ENCODE measurements at places on chromosomes 11 and 22. TPM values are rescaled to one million over a fixed set of nuclear protein-coding genes. Genes with fewer than 3 reads are reported as not detected.
A peak's percentile ranks its signal among the peaks of the same experiment; 100 is the strongest.

DNA sequence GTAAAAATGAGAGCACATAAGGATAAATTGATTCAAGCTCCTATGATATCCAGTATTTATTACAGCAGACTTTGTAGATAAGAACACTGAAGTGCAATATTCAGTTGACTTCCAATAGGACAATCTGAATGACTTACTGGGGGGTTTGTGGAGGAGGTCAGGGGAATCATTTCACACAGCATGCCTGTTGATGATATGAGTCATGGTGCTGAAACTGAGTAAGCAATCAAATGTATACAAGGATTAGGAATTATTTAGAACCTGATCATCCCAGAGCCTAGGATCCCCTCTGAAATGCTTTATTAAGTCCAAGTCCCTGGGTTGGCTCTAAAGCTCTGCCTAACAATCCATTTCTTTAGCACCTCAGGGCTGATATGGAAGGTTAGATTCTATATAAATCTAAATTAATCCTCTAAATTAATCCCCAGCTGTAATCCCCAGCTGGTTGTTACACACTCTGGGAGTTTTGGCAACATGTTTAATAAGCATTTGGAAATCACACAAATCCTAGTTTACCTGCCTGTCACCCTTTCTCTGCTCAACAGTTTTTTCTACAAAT is 326.4 kb downstream of the GUCY1A2 start:
- no peak for DNase-seq

The FREY1 gene
- 4.6 TPM for total RNA-seq

The PTS gene
- 15.1 TPM for total RNA-seq

The OR9G4 gene
- total RNA-seq: not detected

The OR51S1 gene
- not detected for total RNA-seq

- no peak for DNase-seq
These were observed 1.8 kb downstream of the BCL9L start for GRCh38 chr11:118923721-118924587.

The C11orf58 gene
- 133 TPM for total RNA-seq

- DNase-seq: peak; percentile 36
These were observed 35.1 kb downstream of the FLI1 start for GRCh38 chr11:128728767-128729587.

DNA sequence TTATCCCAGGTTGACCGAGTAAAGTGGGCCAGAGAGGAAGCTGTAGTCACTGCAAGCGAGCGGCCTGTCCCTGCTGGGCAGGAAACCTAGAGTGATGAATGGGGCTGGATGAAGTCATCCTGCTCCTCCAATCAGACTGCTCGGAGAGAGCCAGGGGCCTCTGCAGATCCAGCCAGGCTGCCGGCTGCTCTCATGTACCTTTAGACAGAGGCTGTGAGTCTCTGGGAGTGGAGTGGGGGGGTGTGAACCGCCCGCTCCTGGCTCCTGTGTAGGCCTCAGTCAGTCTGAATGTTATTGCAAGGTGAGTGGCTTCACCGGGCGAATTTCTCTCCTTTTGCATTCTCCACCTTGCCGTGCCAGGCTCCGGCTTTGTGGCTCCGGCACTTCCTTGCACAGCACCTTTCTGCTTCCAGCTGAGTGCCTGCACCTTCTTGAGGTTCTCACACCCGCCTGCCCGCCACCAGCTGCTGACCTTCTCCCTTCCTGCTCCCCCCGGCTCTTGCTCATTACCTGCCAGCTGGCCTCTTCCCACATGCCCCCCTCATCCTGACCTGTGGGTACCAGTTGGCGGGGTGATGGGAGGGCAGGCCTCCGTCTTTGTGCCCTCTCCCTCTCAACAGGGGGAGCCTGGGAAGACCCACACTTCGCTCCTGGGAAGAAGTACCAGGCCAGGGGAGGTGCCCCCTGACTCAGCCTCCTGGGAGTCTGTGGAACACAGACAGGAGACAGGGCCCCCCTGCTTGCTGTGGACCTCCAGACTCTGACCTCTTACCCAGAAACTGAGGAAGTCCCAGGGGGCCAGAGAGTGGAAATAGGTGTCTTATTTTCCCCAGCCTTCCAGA is 79.9 kb downstream of the GRAMD1B start:
- no peak for DNase-seq

The CD3D gene
- 290 TPM for total RNA-seq

The CD6 gene
- total RNA-seq: 510 TPM

The POU2AF3 gene
- total RNA-seq: not detected

GRCh38 chr22:42022162-42022847 is 23.7 kb downstream of the WBP2NL start:
- no peak for DNase-seq

GRCh38 chr22:38291201-38291777 is 18.5 kb upstream of the TMEM184B start:
- no peak for DNase-seq

DNA sequence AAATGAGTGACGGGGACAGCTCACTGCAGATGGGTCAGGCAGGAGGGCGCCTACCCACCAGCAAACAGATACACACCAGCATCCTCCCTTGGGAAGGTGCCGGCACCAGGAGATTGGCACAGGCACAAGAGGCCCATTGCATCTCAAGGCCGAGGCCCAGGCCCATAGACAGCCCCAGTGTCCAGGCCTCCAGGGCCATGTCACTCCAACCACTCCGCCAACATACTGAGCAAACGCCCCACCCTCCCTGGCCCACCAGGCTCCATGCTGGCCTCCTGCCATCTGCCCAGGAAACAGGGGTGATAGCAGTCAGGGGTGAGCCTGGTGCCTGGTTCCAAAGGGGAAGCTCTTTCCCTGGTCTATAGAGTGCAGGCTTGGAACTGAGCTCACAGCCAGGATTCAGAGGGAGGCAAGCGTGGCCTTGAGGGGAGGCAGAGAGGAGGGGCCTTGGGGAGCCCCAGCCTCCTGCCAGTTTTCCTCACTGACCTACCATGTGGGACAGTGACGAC is 34.7 kb downstream of the PISD start:
- no peak for DNase-seq

The LRRC4C gene
- total RNA-seq: not detected

DNA sequence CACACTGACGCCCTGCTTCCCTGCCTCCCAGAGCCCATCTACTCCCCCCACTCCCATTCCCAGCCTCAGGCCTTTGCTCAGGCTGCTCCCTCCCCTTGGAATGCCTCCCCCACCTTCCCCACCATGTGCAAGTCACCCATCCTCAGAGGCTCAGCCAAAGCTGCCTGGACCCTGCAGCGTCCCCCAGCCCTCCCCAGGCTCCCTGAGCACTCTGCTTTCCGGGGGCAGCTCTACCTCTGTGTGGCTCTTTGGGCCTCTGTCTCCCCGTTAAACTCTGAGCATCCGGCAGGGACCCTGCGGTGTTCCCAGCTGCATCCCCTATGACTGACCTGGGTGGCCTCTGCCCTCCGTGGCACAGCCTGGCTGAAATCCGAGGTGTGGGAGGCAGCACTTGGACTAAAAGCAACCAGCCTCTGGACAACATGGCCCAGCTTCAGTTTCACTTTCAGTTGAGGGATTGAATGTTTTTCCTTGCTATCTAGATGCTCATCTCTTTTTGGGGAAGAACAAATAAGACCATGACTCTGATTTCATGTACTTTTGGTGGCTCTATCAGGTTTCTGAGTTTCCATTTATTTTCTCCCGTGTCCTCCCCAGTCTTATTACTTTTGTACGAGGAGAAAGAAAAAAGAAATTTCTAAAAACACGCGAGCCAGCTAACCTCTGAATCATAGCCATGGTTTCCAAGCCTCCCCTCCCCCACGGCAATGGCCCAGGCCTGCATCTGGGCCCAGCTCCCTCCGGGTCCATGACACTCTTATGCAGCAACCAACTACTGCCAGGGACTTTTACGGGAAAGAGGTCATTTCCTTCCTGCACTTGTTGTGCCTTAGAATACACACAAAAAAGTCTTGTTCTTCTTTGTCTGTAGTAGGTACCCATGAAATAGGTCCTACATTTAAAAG is 3.8 kb downstream of the APOL3 start:
- DNase-seq: peak; percentile 77

- no peak for DNase-seq
These were observed 5.4 kb upstream of the IL2RB start for GRCh38 chr22:37154925-37155712.

DNA sequence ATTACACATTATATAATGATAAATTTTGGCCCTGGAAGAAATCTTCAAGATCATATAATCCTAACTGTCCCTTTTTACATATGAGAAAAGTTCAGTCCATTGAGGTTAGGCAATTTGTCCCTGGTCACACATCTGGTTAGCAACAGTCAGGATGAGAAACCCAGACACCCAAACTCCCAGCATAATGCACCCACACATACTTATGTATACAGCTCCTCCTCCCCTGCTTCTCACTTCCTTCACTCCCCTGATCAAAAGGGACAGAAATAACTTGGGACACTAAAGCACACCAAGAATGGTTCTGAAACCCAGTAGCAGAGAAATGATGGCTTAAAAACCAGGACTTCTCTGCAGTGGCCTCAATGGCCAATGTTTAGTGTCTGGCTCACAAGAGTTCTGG is 11.1 kb downstream of the NUMA1 start:
- no peak for DNase-seq

GRCh38 chr22:30038219-30038618 is 42.0 kb upstream of the HORMAD2 start:
- no peak for DNase-seq

The ANGPTL5 gene
- total RNA-seq: not detected

The TKFC gene
- 32.6 TPM for total RNA-seq
